Stimulated activated CD4-positive, alpha-beta T cell treated with anti-CD3 and anti-CD28 coated beads, Interleukin-1b, Interleukin-23, amount 100 ng/mL, for 1 hour (primary cell): ENCODE measurements at places on chromosomes 1 and 21.

DNA sequence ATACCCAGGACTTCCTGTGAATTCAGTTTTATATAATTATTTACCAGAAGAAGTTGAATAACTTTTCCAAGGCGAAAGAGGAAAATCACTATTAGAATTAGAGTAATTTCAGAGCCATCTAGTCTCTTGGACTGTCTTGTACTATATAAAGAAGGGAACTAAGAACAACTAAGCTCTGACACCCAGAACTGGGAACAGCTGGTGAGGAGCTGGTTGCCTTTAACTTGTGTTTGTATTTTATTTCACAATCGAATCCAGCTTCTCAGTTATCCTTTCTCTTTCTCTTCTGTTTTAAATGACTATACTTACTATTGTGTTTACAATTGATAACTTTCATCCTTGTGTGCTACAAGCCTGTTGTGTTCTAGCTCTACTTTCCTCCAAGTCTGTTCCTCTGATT lies 8.4 kb downstream of the SNX27 start:
- DNase-seq, result no peak

DNA sequence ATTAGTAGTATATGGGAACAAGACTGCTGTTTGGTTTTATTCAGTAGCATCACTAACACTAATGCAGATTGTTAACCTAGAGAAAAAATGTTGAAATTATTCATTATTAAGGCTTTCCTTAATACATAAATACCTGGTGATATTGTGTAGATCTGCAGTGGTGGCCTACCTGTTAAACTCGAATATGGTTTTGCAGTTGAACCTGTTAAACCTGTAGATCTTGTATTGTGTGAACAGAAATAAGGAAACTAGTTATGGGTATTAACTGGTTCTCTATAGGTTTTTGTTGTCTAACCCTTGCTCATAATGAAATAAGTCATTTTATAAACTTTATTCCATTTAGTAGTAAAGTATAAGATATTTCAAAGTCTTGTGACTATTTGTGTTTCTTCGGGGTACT lies 23.9 kb downstream of the PKN2 start:
- DNase-seq, result no peak

DNA sequence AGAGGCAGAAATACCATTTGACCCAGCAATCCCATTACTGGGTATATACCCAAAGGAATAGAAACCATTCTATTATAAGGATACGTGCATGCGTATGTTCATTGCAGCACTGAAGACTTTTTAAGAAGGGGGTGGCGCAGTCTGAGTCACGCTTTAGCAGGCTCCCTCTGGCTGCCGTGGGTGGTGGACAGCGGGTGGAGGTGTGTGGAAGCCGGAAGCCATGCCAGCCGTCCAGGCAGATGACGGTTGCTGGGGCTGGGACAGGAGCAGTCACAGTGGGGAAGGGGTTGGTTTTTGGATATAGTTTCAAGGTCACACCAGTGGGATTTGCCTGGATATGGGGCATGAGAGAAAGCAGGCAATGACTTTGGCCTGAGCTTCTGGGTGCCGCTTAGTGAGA lies 270.5 kb downstream of the GRIK3 start:
- no peak for DNase-seq

DNA sequence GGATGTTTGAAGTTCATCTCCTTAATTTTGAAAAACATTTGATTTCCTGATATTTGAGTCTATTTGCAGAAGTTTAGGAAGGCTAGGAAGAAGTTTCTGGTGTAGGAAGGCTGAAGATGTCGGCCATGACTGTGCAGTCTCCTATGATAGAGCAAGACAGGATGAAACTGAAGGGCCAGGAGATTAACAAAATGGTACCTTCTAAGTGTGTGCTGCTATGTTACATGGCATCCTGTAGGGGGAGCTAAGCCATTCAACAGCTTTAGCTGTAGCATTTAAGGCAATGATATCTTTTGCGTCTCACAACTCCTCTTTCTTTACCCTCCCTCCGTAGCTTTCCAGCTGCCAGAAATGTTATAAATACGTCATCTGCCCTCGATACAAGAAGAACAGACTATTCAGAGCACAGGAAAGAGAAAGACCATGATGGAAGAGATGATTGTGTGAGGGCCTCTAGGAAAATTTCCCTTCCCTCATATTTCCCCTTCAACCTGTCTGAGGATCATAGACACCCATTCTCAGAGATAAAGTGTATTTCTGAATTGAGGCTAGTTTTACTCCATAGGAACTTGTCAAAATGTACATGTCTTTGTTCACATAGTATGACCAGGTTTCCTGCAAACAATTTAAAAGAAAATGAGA lies 61.1 kb downstream of the XCL1 start:
- no peak for DNase-seq

DNA sequence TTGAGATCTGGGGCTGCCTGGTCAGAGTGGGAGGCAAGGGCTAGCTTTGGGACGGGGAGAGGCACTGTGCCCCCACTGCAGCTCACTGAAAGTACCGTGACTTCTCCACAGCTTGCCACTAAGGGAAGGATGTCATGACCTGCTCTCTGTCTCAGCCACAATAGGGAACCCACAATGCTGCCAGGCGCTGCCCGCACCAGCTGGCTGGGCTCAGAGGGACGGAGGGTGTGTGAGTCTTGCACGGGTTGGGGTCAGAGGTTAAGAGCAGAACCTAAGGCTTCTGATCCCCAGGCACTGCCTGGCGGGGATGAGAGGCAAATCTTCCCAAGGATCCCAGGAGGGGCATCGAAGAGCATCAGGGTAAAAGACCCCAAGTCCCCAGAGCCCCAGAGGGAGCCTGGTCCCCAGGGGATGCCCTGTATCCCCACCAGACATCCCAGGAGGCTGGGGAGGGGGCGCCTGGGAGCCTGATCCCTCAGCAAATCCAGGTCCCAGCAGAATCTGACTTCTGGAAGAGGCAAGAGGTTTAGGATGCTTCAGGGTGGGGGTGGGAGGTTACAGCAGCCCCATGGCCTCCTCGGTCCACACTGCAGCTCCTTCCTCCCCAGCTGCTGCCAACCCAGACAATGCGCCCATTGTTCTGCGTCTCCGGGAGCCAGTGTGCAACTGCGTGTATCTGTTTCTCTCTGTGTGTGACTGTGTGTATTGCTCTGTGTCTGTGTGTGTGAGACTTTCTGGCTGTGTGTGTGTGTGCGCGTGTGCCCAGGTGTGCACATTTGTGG lies 2.0 kb upstream of the MARCKSL1 start:
- no peak for DNase-seq

DNA sequence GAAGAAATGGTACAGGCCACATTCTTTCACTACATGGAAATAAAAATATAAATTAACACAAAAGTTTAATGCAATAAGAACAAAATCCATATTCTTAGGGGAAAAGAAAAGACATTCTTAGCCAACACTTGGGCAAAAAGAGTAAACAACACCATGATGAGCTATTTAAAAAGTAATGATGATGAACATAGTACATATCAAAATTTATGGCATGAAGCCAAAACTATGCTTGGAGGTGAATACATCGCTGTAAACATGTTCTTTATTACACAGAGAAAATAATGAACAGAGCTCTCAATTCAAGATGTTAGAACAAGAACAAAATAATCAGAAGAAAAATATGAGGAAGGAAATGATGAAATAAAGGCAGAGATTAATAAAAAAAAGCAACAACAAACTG lies 158.2 kb downstream of the ZSCAN20 start:
- no peak for DNase-seq

DNA sequence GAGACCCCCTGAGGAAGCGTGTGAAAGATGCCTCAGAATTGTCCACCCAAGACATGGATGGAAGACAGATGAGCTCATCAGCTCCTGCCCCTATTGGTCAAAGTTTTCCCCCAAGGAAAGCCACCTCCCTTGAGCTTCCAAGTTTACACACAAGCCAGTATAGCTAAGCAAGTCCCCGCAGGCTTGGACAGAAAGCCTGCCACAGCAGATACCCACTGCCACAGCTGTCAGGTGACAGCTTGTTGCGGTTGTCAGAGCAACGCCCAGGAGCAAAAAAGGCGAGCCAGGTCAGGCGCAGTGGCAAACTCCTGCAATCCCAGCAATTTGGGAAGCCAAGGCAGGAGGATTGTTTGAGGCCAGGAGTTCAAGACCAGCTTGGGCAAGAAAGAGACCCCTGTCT lies 60.9 kb upstream of the IFNAR2 start:
- DNase-seq, result no peak

DNA sequence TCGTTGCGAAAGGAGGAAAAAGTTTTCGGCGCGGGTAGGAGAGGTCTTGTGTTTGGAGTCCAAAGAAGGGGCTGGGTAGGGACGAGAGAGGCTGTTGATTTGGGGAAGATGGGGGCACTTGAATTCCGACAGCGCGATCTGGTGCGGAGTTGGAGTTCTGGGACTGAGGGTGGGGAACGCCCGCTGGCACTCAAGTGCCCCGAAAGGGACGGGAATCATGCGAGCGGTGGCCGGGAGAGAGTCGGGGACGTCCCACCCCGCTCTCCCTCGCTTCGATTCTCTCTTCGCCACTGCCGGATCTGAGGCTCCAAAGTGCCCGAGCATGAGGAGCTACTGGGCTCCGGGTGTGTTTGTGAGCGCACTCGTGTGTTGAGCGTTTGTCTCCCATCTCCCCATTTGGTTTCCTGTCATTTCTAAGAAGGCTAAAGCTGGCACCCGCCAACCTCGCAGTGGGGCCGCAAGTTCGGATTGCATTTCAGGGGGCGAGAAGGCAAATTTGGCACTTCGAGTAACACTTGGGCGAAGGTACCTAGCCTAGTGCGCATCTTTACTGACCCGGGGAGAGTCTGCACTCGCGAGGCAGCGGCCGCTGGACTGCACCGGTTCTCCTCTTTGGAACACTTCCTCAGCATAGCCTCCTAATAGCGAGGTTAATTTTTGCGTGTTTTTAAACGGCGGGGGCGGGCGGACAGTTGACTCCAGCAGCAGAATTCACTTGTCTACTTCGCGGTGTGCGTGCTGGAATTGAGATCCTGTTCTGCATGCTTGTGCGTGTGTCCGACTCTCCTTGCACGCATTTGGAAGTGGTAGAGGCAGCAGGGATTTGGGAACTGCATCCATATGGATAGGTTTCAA lies 1.2 kb downstream of the CHRM3 start:
- DNase-seq, result no peak

DNA sequence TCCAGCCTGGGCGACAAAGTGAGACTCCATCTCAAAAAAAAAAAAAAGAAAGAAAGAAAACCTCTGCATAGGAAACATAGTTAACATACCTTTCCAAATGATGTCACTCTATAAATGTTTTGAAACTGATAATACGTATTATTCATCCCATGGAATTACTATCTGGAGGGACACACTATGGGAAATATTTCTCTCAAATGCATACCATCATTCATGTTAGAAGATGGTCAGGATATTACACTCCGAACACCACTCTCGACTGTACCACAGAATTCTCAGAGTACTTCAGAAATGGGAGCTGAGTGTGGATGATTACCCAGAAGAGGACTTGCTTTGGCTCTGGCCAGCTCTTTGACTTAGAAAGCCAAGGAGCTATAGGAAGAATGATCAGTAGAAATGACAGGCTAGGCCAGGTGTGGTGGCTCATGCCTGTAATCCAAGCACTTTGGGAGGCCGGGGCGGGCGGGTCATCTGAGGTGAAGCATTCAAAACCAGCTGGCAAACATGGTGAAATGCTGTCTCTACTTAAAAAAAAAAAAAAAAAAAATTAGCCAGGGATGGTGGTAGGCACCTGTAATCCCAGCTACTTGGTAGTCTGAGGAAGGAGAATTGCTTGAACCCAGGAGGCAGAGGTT lies 5.2 kb upstream of the LIN28A start:
- no peak for DNase-seq

DNA sequence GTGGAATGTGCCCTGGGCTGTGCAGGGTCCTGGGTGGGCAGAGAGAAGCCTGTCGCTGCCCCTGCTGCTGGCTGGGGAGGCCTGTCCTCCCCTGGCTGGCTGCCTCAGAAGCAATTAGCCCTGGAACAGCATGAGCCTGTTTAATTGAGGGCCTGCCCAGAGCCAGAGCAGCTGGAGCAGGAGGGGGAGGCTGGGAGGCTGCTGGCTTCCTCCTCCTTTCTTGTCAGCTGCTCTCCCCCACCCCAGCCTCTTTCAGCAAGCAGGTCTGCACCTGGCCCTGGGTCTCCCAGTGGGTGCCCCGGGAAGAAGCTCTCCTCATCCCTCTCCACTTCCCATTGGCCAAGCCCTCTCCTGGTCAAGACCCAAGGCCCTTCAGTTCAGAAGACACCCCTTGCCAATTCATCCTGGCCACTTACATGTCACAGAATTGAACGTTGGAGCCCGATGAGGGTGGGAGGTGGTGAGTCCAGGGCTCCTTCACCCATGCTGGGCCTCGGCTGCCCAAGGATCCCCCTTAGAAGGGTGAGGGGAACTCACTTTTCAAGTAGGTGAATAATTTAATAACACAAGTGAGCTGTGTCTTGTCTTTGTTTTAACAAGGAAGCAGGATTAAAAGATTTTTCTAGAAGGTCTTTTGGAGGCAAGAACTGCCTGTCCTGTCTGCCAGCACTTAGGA lies 13.2 kb downstream of the AMPD2 start:
- no peak for DNase-seq

- DNase-seq, result no peak
These were observed 377.7 kb downstream of the PCP4 start for GRCh38 chr21:40244981-40245380.

- DNase-seq, result no peak
These were observed 464.2 kb upstream of the DAB1 start for GRCh38 chr1:57887964-57888491.

GRCh38 chr1:33170351-33171274 lies 11.2 kb downstream of the TRIM62 start:
- no peak for DNase-seq

DNA sequence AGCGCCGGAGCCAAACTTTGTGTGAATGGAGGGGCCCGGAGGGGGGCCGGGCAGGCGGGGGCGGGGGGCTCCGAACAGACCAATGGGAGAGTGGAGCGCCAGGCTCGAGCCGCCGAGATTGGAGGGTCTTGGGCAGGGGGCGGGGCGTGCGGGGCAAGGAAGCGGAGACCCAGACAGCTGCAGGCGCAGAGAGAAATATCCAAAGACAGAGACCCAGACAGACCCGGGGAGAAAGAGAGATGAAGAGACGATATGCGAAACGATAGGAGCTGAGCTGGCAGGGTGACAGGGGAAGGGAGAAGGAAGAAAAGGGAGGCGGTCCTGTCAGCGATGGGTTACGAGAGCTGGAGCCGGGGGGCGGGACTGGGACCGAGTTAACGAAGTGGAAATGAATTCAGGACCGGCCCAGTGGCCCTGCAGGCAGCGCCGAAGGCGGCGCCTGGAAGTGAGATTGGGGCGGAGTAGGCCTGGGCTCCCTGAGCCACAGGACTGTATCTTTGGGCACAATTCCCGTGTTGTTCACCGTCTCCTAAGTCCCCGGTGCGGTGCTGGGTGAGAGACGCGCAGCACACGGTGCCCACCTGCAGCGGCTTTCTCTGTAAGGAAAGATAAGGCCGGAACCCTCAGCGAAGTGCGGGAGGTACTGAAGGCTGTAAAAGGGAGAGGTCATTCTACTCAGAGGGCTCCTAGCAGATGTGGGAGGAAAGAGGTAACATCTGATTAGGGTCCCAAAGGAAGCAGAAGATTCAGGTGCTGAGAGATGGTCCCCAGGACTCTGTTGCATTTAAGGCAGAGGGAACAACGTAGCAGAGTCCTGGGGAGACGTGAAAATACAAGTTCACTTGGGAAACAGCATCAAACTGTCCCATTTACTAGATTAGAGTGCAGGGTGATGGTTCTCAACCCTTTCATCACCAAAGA lies 543 bp upstream of the KCNJ10 start:
- peak; percentile 37 for DNase-seq
